ENCODE measurements at places on chromosomes 12 and 14.

GRCh38 chr12:95182868-95183415 lies 34.3 kb downstream of the FGD6 start:
- DNase-seq, result no peak

- no peak for DNase-seq
These were observed 1.7 kb downstream of the DYNC1H1 start for GRCh38 chr14:101965770-101966722.

GRCh38 chr14:61130512-61131260 lies 149.6 kb downstream of the SLC38A6 start:
- DNase-seq, result no peak

- DNase-seq, result peak; percentile 52
These were observed 61.4 kb downstream of the VWF start for GRCh38 chr12:6062757-6063735.

GRCh38 chr12:93167841-93168492 lies 209.8 kb upstream of the NUDT4 start:
- DNase-seq, result no peak

GRCh38 chr14:92404018-92404417 lies 81.1 kb downstream of the SLC24A4 start:
- no peak for DNase-seq
